CD8-positive, alpha-beta memory T cell (primary cell): ENCODE measurements at places on chromosomes 3 and 15. TPM values are rescaled to one million over a fixed set of nuclear protein-coding genes. Genes with fewer than 3 reads are reported as not detected.
A peak's percentile ranks its signal among the peaks of the same experiment; 100 is the strongest.

GRCh38 chr3:171982828-171983227 lies 56.5 kb upstream of the FNDC3B start:
- H3K36me3 ChIP-seq, result no peaks in the 10 kb centered on the region
- no peaks in the 10 kb centered on the region for H3K27me3 ChIP-seq
- no peak for DNase-seq
- peaks cover 11% of the 10 kb centered on the region for H3K4me1 ChIP-seq

GRCh38 chr15:61199681-61200080 lies 29.4 kb downstream of the RORA start:
- H3K4me1 ChIP-seq, result no peaks in the 10 kb centered on the region
- no peaks in the 10 kb centered on the region for H3K27me3 ChIP-seq
- no peak for DNase-seq
- H3K4me3 ChIP-seq, result no peak overlapping the region
- no peaks in the 10 kb centered on the region for H3K36me3 ChIP-seq

DNA sequence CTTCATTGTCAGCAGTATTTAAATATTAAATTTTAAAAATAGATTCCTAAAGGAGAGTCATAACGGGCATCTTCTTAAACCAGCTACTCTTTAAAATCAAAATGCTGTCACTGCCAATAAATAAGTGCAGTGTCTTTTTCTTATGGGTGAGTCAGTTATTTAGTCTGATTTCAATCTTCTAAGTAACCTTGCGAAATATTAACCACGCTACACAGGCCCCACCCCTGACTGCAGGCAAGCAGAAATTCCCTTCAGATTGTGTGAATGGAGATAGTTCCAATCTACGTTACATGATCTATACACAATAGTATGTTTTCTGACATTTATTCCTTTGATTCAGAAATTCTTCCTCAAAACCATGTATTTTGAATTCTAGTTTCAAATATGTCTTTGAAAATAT lies 141.5 kb downstream of the GADL1 start:
- DNase-seq, result no peak
- H3K4me1 ChIP-seq, result no peaks in the 10 kb centered on the region
- no peaks in the 10 kb centered on the region for H3K27me3 ChIP-seq
- H3K27ac ChIP-seq, result no peak overlapping the region
- H3K36me3 ChIP-seq, result no peaks in the 10 kb centered on the region
- no peak overlapping the region for H3K4me3 ChIP-seq

Gene SPSB4
- total RNA-seq, result not detected

GRCh38 chr3:121436074-121436473 lies 109.7 kb downstream of the POLQ start:
- no peaks in the 10 kb centered on the region for H3K27me3 ChIP-seq
- no peak overlapping the region for H3K4me3 ChIP-seq
- H3K4me1 ChIP-seq, result peaks cover 10% of the 10 kb centered on the region
- H3K36me3 ChIP-seq, result no peaks in the 10 kb centered on the region

- no peaks in the 10 kb centered on the region for H3K4me1 ChIP-seq
- peaks cover 14% of the 10 kb centered on the region for H3K27me3 ChIP-seq
- H3K4me3 ChIP-seq, result no peak overlapping the region
- no peaks in the 10 kb centered on the region for H3K36me3 ChIP-seq
These were observed 5.0 kb downstream of the CYP11A1 start for GRCh38 chr15:74362482-74362881.

DNA sequence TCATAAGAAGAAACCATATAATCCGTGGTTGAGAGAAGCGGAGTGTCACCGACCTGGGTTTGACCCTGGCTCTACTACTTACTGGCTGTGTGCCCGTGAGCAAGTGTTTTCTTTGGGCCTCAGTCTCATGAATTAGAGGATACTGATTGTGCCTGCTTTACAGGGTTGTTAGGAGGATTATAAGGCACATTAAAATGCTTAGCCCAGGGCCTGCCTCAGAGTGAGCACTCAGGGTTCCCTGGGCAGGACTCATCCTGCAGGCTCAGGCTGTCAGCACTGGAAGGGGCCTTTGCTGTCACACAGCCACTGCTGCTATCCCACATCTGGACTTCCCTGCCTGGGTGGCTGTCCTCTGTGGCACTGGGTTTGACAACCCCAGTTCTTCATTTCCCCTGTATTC lies 4.7 kb downstream of the PLA2G4F start:
- H3K27me3 ChIP-seq, result no peaks in the 10 kb centered on the region
- H3K4me3 ChIP-seq, result no peak overlapping the region
- H3K4me1 ChIP-seq, result no peaks in the 10 kb centered on the region
- no peak for DNase-seq

DNA sequence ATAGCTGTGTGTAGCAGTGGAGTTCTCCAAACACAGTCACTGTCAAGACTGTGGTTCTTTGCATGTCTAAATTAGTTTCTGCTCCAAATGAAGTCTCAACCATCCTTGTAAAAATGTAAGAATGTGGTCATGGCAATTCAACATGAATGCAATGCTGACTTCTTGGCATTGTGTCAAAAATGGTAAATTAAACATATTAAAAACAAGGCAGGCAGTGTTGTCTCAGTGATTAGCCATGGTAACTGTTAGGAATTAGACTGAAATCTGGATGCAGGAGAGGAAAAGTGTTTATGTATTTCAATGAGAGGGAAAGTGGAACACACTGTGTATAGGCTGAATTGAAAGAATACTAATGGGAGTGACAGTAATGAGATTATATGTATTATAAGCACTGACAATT lies 597.2 kb downstream of the EDEM1 start:
- no peaks in the 10 kb centered on the region for H3K27me3 ChIP-seq
- H3K27ac ChIP-seq, result no peak overlapping the region
- H3K4me3 ChIP-seq, result no peak overlapping the region
- no peaks in the 10 kb centered on the region for H3K36me3 ChIP-seq
- H3K4me1 ChIP-seq, result no peaks in the 10 kb centered on the region

DNA sequence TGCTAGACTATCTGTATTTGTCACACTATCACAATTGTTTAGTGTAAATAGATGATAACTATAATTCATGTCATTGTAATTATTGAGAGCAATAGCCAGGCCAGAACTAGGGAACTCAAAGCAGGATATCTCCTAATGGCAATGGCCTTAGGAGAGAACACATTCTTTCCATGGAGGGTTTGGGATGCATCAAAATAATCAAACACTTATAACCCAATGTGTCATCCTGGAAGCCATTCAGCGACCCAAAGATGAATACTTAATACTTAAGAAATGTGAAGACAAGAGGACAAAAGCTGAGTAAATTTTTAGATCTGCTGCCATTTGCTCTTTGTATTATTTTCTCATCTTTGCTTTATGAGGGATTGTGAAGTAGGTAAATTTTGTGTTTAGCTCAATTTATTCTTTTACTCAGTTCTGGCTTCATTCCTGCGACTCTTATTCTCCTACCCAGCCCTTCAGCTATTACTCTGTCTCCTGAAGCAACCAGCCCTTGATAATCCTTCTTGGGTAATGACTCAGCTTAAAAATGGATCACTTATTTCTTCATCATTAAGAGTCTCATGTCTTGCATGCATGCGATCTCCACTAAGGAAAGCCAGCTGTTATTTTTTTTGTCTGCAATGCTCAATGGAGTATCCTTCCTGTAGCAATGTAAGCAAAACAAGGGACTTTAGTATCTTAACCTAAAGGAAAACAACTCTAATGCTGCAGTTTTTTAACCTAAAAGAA lies 2.0 kb downstream of the OR4F15 start:
- no peak for DNase-seq
- H3K4me1 ChIP-seq, result no peaks in the 10 kb centered on the region

Gene VWA5B2
- total RNA-seq, result not detected

- no peaks in the 10 kb centered on the region for H3K27me3 ChIP-seq
- H3K36me3 ChIP-seq, result no peaks in the 10 kb centered on the region
- no peak overlapping the region for H3K4me3 ChIP-seq
- H3K4me1 ChIP-seq, result no peaks in the 10 kb centered on the region
- no peak for DNase-seq
- H3K27ac ChIP-seq, result no peak overlapping the region
These were observed 124.5 kb upstream of the ATP10A start for GRCh38 chr15:25987638-25988037.

DNA sequence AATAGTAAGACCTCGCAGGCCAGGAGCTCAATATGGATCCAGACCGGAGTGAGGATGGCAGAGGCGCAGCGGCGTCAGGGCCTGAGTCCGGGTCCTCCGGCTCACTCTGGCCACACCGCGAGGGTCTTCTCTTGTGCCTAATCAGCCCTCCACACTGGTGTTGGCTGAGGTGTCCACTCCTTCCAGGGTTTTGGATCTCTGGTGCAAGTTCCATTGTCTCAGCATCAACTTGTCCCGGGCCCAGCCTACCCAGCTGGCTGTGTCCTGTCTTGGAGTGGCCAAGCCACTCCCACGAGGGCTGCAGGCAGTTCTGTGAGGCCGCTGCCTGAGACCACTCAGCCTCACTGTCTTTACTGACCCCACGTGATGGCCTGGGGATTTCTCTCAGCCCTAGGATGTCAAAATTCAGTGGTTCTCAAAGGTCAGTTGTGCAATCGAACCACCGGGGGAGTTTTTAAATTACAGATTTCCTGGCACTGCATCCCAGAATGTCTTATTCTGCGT lies 12.6 kb upstream of the GOLGA6L7 start:
- H3K4me1 ChIP-seq, result no peaks in the 10 kb centered on the region
- H3K36me3 ChIP-seq, result no peaks in the 10 kb centered on the region

Gene C3orf22
- not detected for total RNA-seq

DNA sequence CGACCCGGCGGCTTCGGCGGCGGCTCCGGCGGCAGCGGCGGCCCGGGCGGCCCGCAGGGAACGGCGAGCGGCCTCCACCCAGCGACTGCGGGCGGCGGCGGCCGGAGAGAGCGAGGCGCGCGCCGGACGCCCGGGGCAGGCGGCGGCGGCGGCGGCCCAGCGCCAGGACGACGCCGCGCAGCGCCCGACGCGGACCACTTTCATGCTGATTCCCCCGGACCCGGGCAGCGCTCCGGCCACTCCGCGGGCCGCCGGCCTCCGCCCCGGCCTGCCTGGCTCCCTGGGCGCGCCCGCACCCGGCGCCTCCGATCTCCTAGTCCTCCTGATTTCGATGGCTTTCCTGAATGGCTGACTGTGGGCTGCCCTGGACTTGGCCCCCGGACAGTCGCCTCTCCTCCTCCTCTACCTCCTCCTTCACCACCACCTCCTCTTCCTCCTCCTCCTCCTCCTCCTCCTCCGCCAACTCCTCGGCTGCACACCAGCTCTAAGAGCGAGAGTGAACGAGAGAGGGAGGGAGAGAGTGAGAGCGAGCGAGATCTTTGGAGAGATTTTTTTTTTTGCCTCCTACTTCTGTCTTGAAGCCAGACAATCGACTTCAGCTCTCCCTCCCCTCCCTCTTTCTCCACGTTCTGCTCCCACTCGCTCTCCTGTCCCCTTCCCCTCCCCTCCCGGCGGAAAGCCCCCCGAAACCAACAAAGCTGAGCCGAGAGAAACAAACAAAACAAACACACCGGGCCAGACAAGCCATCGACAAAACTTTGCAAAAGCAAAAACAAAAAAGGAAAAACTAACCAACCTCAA lies 844 bp downstream of the NR2F2 start:
- H3K27me3 ChIP-seq, result peaks cover 57% of the 10 kb centered on the region
- H3K4me3 ChIP-seq, result peak overlapping the region; percentile 28
- no peaks in the 10 kb centered on the region for H3K36me3 ChIP-seq
- no peaks in the 10 kb centered on the region for H3K4me1 ChIP-seq
- no peak for DNase-seq

- peak; percentile 81 for DNase-seq
- peaks cover 3% of the 10 kb centered on the region for H3K36me3 ChIP-seq
These were observed 1.2 kb downstream of the RAB43 start for GRCh38 chr3:129120254-129121004.

Gene TF
- 0.02 TPM for total RNA-seq

- no peaks in the 10 kb centered on the region for H3K27me3 ChIP-seq
- no peak for DNase-seq
- no peak overlapping the region for H3K27ac ChIP-seq
- peak overlapping the region; percentile 16 for H3K4me3 ChIP-seq
- no peaks in the 10 kb centered on the region for H3K36me3 ChIP-seq
These were observed 11.7 kb downstream of the BAHD1 start for GRCh38 chr15:40452296-40453090.

DNA sequence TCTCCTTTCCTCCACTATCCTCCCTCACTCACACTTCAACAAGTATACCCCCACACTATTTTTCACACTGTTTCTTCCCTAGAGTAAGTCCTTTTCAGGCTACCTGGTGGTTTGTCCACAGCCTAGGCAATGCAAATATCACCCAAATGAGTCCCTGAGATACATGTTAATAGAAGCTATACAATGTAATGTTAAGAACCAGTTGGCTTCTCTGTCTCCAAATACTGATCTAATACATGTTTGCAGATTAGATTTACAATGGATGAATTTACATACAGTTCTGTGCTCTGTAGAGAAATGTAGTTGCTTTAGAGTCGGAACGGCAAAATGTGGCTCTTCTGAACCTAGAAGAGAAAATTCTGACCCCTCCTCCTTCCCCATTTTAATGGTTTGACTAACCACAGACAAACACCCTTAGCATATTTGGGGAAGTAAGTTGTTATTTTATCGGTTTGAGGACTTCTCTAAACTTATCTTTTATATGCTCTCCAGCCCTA lies 63.6 kb upstream of the MBNL1 start:
- H3K27me3 ChIP-seq, result no peaks in the 10 kb centered on the region
- no peak for DNase-seq
- peak overlapping the region; percentile 69 for H3K4me3 ChIP-seq

Gene PPARG
- total RNA-seq, result 0.74 TPM

Gene SLC22A13
- total RNA-seq, result 0.28 TPM

GRCh38 chr15:31660816-31661215 lies 334.2 kb downstream of the KLF13 start:
- no peak overlapping the region for H3K4me3 ChIP-seq
- H3K27me3 ChIP-seq, result no peaks in the 10 kb centered on the region
- H3K27ac ChIP-seq, result no peak overlapping the region
- no peak for DNase-seq
- no peaks in the 10 kb centered on the region for H3K36me3 ChIP-seq
- H3K4me1 ChIP-seq, result no peaks in the 10 kb centered on the region

DNA sequence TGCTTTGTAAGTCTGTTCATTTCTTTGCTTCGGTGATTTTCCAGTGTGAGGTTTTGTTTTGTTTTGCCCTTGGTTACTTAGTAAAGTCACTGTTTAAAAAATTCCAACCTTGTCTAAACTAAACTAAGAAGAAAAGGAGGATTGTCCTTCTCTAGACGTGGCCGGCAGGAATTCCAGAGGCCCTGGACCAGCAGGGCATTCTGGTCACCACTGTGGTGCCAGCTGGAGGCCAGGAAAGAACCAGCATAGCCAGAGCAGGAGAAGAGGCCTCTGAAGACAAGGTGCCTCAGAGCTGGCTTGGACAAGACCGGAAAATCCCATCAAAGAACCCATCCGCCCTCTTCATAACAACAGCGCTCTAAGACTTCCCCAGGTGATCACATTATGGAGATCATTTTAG lies 8.2 kb downstream of the PLOD2 start:
- no peaks in the 10 kb centered on the region for H3K36me3 ChIP-seq
- H3K27ac ChIP-seq, result no peak overlapping the region

Gene PP2D1
- total RNA-seq, result not detected

- no peaks in the 10 kb centered on the region for H3K4me1 ChIP-seq
- no peak overlapping the region for H3K4me3 ChIP-seq
- no peak for DNase-seq
- H3K27me3 ChIP-seq, result peaks cover 7% of the 10 kb centered on the region
These were observed 4.8 kb upstream of the CSPG5 start for GRCh38 chr3:47583320-47584075.

Gene SPESP1
- 0.86 TPM for total RNA-seq
